ENCODE measurements at places on chromosomes 12 and 14.
A peak's percentile ranks its signal among the peaks of the same experiment; 100 is the strongest.

GRCh38 chr14:68757618-68758081, 35.2 kb downstream of the ZFP36L1 start:
- DNase-seq: peak; percentile 15

DNA sequence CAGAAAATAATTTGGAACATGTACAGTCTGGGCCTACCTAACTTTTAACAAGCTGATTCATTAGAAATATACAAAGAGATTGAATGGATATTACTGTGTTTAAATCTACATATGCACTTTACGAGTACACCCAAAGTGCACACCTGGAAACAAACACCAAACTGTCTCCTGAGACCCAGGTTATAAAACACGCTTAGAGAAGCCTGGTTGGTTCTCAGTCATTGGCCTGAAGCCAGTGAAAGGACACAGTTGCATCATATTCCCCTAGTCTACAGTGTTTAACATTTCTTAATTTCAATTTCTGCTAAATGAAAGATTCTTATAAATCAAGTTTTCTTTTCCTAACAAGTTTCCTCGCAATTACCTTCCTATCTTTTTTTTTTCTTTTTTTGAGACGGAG, 209.5 kb downstream of the FBXL14 start:
- DNase-seq: no peak

- DNase-seq: no peak
Measured at GRCh38 chr12:53483225-53483978, 15.9 kb downstream of the MAP3K12 start.

DNA sequence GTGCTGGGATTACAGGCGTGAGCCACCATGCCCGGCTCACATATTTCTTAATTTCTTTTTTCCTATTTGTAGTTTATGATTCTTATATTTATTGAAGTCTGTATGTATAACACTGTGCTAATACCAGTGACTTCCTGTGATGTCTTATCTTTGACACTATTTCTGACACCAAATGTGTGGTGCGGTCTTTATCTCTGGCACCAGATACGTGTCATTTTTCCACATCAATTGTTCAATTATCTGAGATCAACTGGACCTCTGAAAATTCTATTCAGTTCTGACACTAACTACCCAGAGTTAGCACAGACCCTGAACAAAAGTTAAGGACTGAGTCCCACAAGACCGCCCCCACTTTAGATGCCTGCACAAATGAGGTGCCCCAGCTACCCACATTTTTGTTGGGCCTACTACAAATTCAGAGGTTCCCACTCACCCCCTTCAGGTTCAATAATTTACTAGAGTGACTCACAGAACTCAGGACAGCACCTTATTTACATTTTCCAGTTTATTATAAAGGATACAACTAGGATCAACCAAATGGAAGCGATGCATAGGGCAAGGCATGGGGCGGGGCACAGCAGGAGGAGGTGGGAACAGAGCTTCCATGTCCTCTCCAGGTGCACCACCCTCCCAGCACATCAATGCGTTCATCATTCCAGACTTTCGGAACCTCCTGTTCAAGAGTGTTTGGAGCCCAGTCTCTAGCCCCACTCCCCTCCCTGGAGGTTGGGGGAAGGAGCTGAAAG, 11.6 kb upstream of the SRSF9 start:
- DNase-seq: no peak

GRCh38 chr12:84696281-84696680, 216.3 kb downstream of the SLC6A15 start:
- no peak for DNase-seq

DNA sequence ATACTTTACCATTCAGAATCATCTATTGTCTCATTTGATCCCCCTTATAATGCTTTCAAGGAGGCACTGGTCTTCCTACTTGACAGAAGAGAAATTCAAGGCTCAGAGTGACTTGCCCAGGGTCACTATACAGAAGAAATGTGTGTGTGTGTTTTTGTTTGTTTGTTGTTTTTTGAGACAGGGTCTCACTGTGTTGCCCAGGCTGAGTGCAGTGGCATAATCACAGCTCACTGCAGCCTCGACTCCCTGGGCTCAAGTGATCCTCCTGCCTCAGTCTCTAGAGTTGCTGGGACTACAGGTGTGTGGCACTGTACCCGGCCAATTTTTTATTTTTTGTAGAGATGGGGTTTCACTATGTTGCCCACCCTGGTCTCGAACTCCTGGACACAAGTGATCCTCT, 22.9 kb downstream of the IRF2BPL start:
- DNase-seq: no peak

Data from hippocampal formation (tissue), 2 donors.